Keratinocyte (primary cell): ENCODE measurements at places on chromosomes 13 and 19. TPM values are rescaled to one million over a fixed set of nuclear protein-coding genes. Genes with fewer than 3 reads are reported as not detected.

The ZNF780A gene
- polyA plus RNA-seq = 12.2 to 20.3 TPM (median 19.0 TPM) in 3 replicates

The CADM4 gene
- polyA plus RNA-seq = 3.0 to 4.4 TPM (median 4.3 TPM) in 3 replicates

The GRK1 gene
- not detected in 3 replicates for polyA plus RNA-seq

The F2RL3 gene
- 0.01 TPM in 1 of 3 replicates, not detected in the others for polyA plus RNA-seq

The IFI30 gene
- polyA plus RNA-seq = 28.1 to 72.7 TPM (median 31.3 TPM) in 3 replicates

GRCh38 chr19:14786421-14786851 lies 8.1 kb upstream of the ADGRE2 start:
- no peak for DNase-seq
- peaks cover 2% of the 10 kb centered on the region for H3K4me1 ChIP-seq
- no peaks in the 10 kb centered on the region for H3K36me3 ChIP-seq
- H3K4me3 ChIP-seq = no peak overlapping the region
- H3K27me3 ChIP-seq = no peaks in the 10 kb centered on the region
- H3K27ac ChIP-seq = no peak overlapping the region

- H3K4me3 ChIP-seq = no peak overlapping the region
- no peaks in the 10 kb centered on the region for H3K4me1 ChIP-seq
- DNase-seq = no peak
- H3K36me3 ChIP-seq = no peaks in the 10 kb centered on the region
- H3K27ac ChIP-seq = no peak overlapping the region
These were observed 1309.4 kb upstream of the SLC10A2 start for GRCh38 chr13:104375614-104376013.

DNA sequence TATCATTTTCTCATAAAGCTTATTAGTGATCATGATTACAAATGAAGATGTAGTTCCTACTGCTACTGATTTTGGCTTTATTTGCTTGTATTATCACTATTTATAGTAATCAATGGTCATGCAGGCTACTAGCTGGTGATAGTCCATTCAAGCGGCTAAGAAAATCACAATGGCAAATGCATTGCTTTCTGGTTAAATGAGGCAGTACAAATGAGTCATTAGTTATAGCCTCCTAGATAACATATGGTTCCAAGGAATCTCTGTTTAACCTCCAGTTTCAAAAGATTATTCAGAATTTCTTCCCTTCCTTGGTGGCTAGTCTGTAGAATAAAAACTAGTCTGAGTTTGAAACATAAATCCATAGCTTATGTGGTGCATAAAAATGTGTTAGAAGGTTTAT lies 141.3 kb upstream of the HTR2A start:
- no peaks in the 10 kb centered on the region for H3K36me3 ChIP-seq
- H3K27ac ChIP-seq = no peak overlapping the region
- DNase-seq = no peak
- H3K4me3 ChIP-seq = no peak overlapping the region

DNA sequence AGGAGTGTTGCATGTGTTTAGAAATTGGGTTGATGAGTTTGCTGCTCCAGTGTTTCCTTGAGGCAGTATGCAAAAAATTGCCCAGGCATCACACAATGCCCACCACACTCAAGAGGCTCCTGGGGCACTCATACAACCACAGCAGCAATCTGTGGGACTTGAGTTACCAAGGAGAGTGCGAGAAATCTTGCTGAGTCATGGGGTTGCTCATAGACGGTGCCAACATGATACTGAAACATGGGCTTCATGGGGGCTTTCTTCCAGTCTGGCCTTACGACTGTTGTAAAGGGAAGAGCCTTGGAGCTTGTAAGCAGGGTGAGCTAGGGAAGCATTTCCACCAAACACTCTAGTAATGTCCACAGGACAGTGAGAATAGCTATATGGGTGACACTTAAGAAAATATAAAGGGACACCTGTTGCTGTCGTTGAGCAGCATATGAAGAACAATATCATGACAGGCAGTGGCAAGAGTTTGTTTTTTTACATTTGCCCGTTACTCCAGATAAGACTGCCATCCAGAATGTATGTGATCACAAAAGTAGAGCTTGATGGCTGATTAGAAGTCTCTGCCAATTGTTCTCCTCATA lies 1237.4 kb downstream of the UQCRFS1 start:
- no peak overlapping the region for H3K27ac ChIP-seq
- no peaks in the 10 kb centered on the region for H3K36me3 ChIP-seq
- no peaks in the 10 kb centered on the region for H3K4me1 ChIP-seq
- no peak overlapping the region for H3K4me3 ChIP-seq

- no peak overlapping the region for H3K27ac ChIP-seq
- peaks cover 9% of the 10 kb centered on the region for H3K4me1 ChIP-seq
- DNase-seq = peak; percentile 82
- no peaks in the 10 kb centered on the region for H3K36me3 ChIP-seq
- no peak overlapping the region for H3K4me3 ChIP-seq
- no peaks in the 10 kb centered on the region for H3K27me3 ChIP-seq
These were observed 147.8 kb downstream of the SLITRK6 start for GRCh38 chr13:85651440-85651839.

DNA sequence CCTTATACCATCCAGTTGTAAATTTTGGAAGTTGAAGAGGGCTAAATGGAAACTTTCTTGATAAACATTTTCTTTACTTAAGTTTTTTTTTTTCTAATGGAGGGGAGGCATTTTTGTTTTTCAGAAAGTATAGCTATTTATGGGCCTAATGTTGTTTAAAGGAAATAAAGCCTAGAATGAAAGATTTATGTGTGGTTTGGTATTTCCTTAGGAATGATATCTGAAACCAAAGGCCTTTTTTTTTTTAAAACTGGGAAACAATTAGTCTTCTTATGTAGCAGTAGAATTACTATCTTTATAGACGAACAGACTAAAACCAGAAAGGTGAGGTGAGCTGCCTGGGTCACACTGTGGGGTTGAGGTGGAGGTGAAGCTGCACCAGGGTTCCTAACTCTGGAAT lies 80.1 kb downstream of the ESD start:
- no peak for DNase-seq
- no peak overlapping the region for H3K4me3 ChIP-seq
- no peaks in the 10 kb centered on the region for H3K27me3 ChIP-seq
- no peak overlapping the region for H3K27ac ChIP-seq
- no peaks in the 10 kb centered on the region for H3K4me1 ChIP-seq
- peaks cover 7% of the 10 kb centered on the region for H3K36me3 ChIP-seq

GRCh38 chr13:113557013-113557412 lies 27.5 kb upstream of the TFDP1 start:
- no peak overlapping the region for H3K4me3 ChIP-seq
- no peaks in the 10 kb centered on the region for H3K36me3 ChIP-seq
- no peak overlapping the region for H3K27ac ChIP-seq
- no peak for DNase-seq
- no peaks in the 10 kb centered on the region for H3K27me3 ChIP-seq

DNA sequence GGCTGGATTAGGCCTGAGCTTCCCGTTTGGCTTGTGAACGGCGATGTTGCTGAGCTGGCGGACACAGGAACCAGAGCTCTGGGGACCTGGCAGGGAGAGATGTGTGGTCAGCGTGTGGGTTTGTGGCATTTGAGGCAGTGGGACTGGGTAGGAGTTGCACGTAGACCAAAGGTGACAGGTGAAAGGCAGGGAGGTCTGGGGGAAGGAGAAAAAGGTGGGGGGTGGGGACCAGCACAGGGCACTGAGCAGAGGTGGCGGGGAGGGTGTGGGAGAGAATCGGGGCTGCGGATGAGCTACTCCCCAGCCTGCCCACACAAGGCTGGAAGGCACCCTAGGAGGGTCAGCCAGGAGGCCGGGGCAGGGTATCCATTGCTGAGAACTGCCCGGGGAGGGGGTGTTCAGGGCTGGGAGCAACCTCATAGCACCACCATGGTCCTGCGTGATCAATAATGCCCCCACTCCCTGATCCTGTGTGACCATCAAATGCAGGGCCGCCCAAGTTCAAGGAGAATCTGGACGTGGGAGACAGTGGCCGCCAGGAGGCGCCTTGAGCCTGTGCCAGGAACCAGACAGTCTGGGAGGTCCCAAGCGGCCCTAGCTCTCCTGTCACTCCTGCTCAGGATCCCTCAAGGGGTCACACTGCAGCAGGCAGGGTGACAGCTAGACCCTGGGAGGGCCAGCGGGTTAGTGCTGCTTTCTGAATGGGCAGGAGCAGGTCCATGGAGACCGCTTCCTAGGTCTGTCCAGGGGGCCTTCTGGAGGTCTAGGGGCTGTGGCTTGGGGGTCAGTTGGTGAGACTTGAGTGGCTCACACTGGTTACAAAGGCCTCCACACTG lies 12.8 kb upstream of the SELENOW start:
- no peak for DNase-seq
- H3K4me3 ChIP-seq = no peak overlapping the region
- H3K27ac ChIP-seq = no peak overlapping the region
